ENCODE measurements at places on chromosomes 11 and 22. TPM values are rescaled to one million over a fixed set of nuclear protein-coding genes. Genes with fewer than 3 reads are reported as not detected.

DNA sequence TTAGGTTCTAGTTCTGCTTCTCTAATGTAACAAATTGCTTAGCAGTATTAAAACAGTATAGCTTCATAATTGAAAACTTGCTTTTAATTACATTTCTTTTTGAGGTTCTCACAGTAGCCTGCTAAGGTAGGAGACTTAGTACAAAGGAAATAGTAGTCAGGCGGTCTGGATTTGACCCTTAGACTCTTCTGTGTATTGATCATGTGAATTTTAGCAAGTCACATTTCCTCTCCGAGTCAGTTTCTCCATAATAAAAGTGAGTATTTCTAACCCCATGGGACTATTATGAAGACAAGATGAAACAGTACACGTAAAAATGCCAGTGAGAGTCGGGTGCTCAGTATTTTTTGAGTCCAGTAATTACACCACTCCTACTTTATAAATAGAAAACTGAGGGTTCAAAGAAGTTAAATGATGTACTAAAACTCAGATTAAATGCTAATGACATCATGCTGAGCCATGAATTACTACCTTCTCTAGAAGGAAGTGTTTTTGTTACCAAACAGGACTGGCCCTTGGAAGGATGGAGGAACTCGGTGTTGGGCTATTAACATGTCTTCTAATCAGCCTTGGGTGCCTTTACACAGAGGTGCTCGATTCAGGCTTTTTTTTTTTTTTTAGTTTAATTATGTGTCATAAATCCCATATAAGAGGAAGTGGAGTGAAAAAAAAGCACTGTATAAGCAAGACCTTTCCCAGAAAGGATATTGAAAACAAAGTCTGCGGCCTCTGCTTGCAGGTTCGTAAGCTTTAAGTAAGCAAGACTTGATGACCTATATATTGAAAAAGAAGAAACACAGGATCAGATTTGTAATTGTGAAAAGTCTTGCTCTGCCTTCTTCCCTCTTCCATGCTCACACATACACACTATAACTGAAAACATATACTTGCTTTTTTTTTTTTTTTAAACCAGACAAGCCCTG is 109.0 kb downstream of the EMSY start:
- H3K4me1 ChIP-seq, result no peaks in the 10 kb centered on the region
- no peak for DNase-seq
- no peak overlapping the region for H3K27ac ChIP-seq
- no peak overlapping the region for H3K4me3 ChIP-seq
- H3K36me3 ChIP-seq, result no peaks in the 10 kb centered on the region
- no peaks in the 10 kb centered on the region for H3K27me3 ChIP-seq

DNA sequence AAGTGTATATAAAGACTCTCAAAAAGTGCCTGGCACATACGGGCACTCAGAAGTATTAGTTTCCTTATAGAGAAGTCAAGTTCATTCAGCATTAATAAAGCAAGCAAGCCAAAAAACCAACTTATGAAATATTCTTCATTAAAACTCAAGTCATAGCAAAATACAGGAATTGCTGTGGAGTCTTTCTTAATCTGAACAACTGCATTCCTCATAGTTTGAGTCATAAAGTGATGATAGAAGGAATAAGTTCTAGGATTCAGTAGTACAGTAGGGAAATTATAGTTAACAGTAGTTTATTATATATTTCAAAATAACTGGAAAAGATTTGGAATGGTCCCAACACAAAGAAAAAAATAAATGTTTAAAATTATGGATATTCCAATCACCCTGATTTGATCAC is 200.3 kb downstream of the C11orf91 start:
- no peak overlapping the region for H3K4me3 ChIP-seq
- H3K27me3 ChIP-seq, result no peaks in the 10 kb centered on the region
- H3K36me3 ChIP-seq, result no peaks in the 10 kb centered on the region
- DNase-seq, result no peak
- H3K27ac ChIP-seq, result no peak overlapping the region
- no peaks in the 10 kb centered on the region for H3K4me1 ChIP-seq

Gene HTR3B
- total RNA-seq, result not detected

GRCh38 chr22:20206709-20207215 is 55.9 kb upstream of the CCDC188 start:
- peak overlapping the region; percentile 77 for H3K27ac ChIP-seq
- no peak for DNase-seq
- no peaks in the 10 kb centered on the region for H3K36me3 ChIP-seq
- H3K4me1 ChIP-seq, result peaks cover 11% of the 10 kb centered on the region

GRCh38 chr11:132771746-132772145 is 760.6 kb downstream of the OPCML start:
- H3K4me1 ChIP-seq, result no peaks in the 10 kb centered on the region
- no peak overlapping the region for H3K4me3 ChIP-seq
- no peaks in the 10 kb centered on the region for H3K27me3 ChIP-seq
- no peak for DNase-seq
- H3K27ac ChIP-seq, result no peak overlapping the region

Gene ZNF280A
- not detected for total RNA-seq

GRCh38 chr11:72042064-72042745 is 38.1 kb downstream of the NUMA1 start:
- DNase-seq, result no peak
- H3K36me3 ChIP-seq, result no peaks in the 10 kb centered on the region
- peaks cover 37% of the 10 kb centered on the region for H3K4me1 ChIP-seq
- no peaks in the 10 kb centered on the region for H3K27me3 ChIP-seq
- H3K4me3 ChIP-seq, result peak overlapping the region; percentile 62
- H3K27ac ChIP-seq, result peak overlapping the region; percentile 97

DNA sequence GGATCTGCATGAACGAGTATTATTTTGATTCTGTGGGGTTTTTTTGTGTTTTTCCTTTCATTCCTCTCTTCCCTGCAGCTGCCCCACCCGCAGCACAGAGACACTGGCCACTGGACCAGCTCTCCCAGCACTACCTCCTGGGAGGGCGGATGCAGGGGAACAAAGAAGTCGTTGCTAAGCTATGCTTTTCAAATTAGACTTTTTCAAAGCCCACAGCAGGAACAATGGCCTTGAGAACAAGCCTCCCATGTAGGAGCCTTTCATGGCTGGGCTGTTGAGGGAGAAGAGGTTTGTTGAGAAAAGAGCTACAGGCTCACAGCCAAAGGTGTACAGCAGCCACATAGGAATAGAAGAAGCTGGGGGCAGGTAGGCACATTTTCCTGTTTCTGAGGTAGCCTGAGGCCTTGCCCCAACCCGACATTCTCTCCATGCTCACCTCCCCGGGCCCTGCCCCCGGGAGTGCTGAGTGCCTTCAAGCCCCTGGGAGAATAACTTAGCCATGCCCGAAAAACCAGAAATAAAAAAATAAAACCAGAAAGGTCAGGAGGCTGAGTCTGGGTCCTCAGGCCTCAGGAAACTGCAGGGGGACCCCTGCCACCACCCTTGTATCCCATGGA is 20.5 kb upstream of the SYT12 start:
- no peak for DNase-seq
- H3K27me3 ChIP-seq, result no peaks in the 10 kb centered on the region
- H3K36me3 ChIP-seq, result no peaks in the 10 kb centered on the region
- H3K4me1 ChIP-seq, result no peaks in the 10 kb centered on the region
- H3K27ac ChIP-seq, result no peak overlapping the region
- H3K4me3 ChIP-seq, result no peak overlapping the region

GRCh38 chr22:43036282-43036829 is 21.4 kb upstream of the PACSIN2 start:
- DNase-seq, result peak; percentile 28
- H3K27ac ChIP-seq, result peak overlapping the region; percentile 51
- H3K27me3 ChIP-seq, result no peaks in the 10 kb centered on the region
- H3K4me3 ChIP-seq, result no peak overlapping the region

- no peaks in the 10 kb centered on the region for H3K36me3 ChIP-seq
- no peaks in the 10 kb centered on the region for H3K27me3 ChIP-seq
- peaks cover 50% of the 10 kb centered on the region for H3K4me1 ChIP-seq
- H3K4me3 ChIP-seq, result no peak overlapping the region
- H3K27ac ChIP-seq, result peak overlapping the region; percentile 19
Measured at GRCh38 chr22:28952857-28953256, 69.5 kb downstream of the ZNRF3 start.

- H3K36me3 ChIP-seq, result no peaks in the 10 kb centered on the region
- H3K27ac ChIP-seq, result peak within 1 kb of the TSS; percentile 96
- DNase-seq, result peak; percentile 47
- H3K4me1 ChIP-seq, result peaks cover 12% of the 10 kb centered on the region
Measured at GRCh38 chr22:21014726-21015465, at the start of gene P2RX6. TSS of gene P2RX6 (plus strand) at chr22:21015165. CDS start at chr22:21015175, 10 bp downstream.

DNA sequence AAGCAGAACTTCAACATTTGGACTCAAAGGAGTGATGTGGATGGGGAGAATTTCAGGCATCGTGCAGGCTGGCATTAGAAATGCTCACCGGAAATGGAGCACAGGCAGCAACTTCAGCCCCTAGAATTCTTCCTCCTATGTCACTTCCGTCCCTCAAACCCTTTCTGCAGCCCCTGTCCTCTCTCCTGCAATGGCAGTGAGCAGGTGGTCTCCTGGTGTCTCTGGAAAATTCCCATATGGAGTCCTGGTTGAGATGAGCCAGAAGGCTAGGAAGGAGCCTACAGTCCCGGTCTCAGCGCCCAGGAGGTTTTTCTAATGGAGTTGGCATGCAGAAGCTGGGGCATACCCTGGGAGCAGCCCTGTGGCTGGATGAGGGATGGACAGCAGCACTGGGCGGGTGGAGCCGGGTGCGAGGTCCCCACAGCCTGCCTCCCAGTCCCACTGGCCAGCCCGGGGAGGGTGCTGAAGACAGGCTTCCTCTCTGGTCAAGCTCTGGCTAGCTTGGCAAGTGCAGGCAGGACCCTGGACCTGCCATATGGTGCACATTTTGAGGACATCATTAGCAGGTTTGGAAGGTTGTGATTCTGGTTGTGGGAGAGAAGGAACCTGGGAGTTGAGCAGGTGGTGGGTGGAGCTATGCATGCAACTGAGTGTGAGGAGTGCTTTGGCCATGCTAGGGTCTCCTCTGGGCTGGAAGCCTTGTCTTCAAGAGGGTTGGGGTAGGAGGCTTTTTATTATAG is 59.8 kb upstream of the B3GAT1 start:
- no peak for DNase-seq
- H3K4me3 ChIP-seq, result no peak overlapping the region
- peaks cover 3% of the 10 kb centered on the region for H3K27me3 ChIP-seq
- no peak overlapping the region for H3K27ac ChIP-seq
- H3K4me1 ChIP-seq, result no peaks in the 10 kb centered on the region
- H3K36me3 ChIP-seq, result no peaks in the 10 kb centered on the region

DNA sequence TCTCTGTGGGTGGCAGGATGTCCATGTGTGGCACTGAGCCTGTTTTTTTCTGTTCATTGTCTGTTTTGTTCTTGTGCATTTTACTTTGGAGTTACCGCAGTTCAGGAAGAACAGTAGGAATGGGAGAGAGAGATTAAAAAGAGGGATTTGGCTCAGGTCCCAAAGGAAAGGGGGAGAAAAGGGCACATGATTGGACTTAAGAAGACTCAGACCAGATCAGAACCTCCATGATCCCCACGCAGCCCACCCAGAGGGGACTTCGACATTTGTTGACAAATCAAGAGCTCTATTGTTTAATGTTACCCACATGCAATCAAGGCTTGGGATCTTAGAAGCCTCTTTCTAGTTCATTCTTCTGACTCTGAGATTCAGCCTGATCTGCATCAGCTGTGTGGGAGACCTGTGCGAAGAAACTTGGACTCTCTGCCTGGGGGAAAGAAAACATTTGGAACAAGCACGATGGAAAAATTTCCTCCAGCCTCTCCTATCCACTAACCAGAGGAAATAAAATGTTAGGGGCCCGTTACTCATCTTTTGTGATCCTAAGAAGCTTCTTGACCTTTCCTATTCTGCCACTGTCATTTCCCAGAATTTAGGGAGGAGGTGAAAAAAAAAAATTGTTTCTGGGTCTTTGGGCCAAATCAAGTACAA is 119.2 kb downstream of the SPON1 start:
- H3K36me3 ChIP-seq, result no peaks in the 10 kb centered on the region
- no peak overlapping the region for H3K27ac ChIP-seq
- no peaks in the 10 kb centered on the region for H3K4me1 ChIP-seq
- DNase-seq, result no peak
- no peak overlapping the region for H3K4me3 ChIP-seq

GRCh38 chr22:37482244-37482643 is 3.9 kb downstream of the MFNG start:
- no peaks in the 10 kb centered on the region for H3K36me3 ChIP-seq
- peaks cover 3% of the 10 kb centered on the region for H3K27me3 ChIP-seq
- DNase-seq, result no peak
- H3K4me3 ChIP-seq, result no peak overlapping the region
- no peak overlapping the region for H3K27ac ChIP-seq
- H3K4me1 ChIP-seq, result peaks cover 16% of the 10 kb centered on the region

DNA sequence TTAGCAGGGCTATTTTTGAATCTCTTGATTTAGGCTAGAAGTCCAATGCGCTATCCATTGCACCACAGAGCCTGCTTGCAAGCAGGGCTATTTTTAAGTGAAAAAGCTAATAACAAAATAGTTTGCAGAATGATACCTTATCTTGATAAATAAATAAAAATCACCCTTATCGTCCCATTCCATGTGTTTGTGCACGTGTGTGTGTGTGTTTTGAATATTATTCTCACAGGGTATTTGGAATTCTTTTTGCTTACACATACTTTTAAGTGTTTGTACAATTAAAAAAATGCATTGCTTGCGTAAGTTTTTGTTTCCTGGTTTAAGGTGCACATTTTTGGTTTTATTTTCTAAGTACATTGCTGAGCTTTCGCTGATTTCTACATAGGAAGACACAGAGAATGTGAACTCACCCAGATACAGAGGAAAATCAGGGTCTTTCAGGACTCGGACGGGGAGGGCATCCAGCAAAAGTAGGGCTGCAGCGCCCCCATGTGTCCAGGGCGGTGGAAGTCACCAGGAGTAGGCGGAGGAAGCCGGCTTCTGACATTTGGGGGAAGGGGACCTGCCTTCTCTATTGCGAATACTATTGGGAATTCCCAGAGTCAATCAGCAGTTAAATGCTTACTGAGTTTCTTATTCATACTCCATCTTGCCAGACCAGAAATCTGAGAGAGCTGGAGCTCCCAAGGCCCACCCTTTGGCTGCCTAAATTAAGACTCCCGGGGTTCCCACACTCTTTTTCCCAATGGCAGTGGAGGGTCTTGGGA is 27.3 kb downstream of the SLC1A2 start:
- peaks cover 4% of the 10 kb centered on the region for H3K4me1 ChIP-seq
- peak; percentile 26 for DNase-seq
- no peak overlapping the region for H3K27ac ChIP-seq
- H3K4me3 ChIP-seq, result no peak overlapping the region
- H3K36me3 ChIP-seq, result no peaks in the 10 kb centered on the region
